ENCODE measurements at places on chromosomes 13 and 19. TPM values are rescaled to one million over a fixed set of nuclear protein-coding genes. Genes with fewer than 3 reads are reported as not detected.

PLD3 gene
- 207 TPM for total RNA-seq

GRCh38 chr13:67736646-67737420, 506.7 kb upstream of the PCDH9 start:
- DNase-seq: peak; percentile 52

ZNF829 gene
- total RNA-seq: 4.4 TPM

GRCh38 chr13:33285420-33286124, at the start of gene STARD13:
Gene STARD13 (minus strand): TSS chr13:33285755. CDS start chr13:33285638, 117 bp downstream.
- DNase-seq: peak; percentile 98

GRCh38 chr19:17677002-17677401, 11.2 kb downstream of the UNC13A start:
- DNase-seq: no peak

DNA sequence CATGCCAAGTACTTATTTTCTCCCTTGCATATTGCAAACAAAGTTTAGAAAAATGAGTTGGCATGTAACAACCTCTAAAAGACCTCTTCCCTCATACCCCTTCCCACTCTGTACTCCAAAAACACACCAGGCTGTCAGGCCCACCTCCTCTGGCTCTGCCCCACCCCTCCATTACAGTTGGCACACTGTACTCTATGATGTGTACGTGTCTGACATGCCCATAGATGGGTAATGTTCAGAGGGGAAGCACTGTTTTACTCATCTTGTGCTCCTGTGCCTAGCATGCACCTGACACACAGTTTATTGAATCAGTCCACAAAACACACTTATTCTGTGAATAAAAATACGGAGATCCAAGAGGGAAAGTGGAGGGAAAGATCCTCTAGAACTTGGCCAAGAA, 45.6 kb downstream of the SERPINE3 start:
- no peak for DNase-seq

DNA sequence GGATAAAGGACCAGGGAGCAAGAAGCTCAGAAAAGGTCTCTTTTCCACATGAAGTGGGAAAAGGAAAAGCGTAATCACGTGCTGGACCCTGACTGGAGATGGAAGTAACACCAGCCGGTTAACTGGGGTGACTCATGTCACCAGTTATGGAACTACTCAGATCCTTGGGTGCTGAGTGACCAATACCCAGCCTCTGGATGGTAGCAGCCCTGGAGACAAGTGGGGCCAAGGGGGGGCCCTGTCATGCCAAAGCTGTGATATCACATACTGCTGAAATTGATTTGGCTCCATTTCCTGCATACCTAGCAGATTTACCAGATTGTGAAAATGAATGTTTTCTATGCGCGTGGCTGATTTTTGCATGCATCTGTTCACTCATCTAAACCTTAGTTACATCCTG, 158.9 kb downstream of the ZIC5 start:
- peak; percentile 23 for DNase-seq

TIMM50 gene
- total RNA-seq: 52.4 TPM

DNA sequence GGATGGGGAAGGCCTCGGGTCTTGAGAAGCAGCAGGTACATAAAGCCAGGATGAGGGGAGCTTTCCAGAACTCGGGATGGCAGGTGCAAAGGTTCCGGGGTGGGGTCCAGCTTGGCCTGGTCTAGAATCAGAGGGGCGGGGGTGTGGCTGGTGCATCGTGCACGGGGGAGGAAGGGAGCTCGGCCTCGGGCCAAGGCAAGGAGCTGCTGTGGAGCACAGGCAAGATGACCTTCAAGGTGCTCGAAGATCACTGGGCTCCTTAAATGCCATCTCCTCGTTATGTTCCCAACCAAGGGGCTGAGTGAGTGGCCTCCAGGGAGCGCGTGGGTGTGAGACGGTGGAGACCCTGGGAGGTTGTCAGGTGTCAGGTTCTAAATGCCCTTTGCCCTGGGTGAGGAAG, 16.1 kb upstream of the SIGLEC11 start:
- DNase-seq: no peak

DNA sequence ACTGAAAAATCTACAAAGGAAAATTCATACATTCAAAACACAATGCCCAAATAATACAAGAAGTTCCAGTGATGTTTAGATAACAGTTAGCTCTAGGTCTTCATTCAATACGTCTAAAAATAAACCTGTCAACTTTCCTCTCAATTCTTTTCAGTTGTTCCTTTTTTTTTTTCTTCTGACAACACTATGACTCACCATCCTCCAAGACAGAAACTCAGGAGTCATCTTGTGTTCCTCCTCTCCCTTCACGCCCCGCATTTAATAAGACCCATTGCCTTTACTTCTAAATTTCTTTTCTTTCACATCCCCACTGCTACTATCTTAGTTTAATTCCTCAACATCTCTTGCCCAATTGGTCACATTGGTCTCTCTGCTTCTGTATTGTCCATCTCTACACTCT, 759.9 kb downstream of the GPC5 start:
- no peak for DNase-seq

- DNase-seq: no peak
Measured at GRCh38 chr19:4504891-4505569, 13.3 kb downstream of the PLIN4 start.

- no peak for DNase-seq
Measured at GRCh38 chr13:31433207-31433606, 233.4 kb downstream of the B3GLCT start.

GRCh38 chr13:30985637-30986205, 53.3 kb downstream of the TEX26 start:
- DNase-seq: no peak

DNA sequence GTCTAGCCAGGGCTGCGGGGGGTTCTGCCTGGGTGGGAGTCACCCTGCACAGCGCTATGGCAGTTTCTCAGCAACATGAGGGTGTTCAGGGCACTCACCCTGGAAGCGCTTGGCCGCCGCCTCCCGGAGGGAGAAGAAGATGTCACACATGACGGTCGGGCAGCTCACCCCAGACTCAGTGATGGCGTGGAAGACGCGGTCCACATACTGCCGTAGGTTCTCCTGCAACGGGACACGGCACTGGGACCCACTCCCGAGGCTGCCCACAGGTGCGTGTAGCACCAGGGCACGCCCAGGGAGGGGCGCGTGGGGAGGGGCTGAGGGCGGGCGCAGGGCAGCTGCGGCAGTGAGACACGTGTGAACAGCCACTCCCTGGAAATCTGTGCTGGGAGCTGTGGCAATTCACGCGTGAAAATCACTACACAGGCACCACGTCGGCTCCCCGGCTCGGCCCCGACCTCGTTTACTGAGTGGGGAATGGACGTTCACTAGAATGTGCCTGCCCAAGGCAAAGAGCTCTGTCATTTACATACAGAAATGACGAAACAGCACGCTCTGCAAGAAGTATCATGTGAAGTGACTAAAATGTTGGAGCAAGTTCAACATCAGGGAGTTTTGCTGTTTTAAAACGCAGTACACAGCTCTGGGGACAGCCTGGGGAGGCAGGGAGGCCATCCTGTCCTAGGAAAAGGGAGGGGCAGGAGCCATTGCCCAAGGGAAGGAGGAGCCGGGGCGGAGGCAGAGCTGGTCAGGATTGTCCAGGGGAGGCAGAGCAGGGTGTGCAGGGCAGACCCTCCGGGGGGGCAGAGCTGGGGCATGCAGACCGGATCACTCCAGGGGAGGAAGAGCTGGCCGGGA, 41.5 kb upstream of the C13orf46 start:
- DNase-seq: no peak

RDH8 gene
- not detected for total RNA-seq

DNA sequence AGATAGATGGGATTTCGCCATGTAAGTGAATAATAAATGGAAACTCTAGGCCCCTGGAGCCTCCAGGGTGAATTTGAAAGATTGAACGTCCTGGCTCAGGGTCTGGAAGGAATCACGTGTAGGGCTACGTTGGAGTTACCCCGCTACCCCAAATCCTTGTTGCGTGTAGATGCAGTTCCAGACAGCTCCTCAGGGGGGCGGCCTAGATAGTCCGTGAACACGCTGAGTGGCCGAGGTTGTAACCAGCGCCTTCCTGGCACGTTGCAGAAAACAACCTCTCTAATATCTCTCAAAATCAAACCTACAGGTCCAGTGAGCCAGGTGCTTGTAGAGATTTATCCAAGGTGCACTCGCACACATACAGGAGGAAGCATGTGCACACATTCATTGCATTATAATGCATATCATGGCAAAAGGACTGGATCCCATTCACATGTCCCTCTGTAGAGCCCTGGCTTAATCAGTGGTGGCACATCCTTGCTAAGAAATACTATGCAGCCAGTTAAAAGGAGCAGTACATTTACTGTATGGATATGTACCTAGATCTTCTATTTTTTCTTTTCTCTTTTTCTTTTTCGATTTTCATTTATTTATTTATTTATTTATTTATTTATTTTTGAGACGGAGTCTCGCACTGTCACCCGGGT, 2.5 kb upstream of the KEAP1 start:
- DNase-seq: peak; percentile 70

CGB2 gene
- total RNA-seq: not detected

SELENOV gene
- total RNA-seq: not detected

CEBPA gene
- 7.1 TPM for total RNA-seq

FPR1 gene
- total RNA-seq: 16.6 TPM

DNA sequence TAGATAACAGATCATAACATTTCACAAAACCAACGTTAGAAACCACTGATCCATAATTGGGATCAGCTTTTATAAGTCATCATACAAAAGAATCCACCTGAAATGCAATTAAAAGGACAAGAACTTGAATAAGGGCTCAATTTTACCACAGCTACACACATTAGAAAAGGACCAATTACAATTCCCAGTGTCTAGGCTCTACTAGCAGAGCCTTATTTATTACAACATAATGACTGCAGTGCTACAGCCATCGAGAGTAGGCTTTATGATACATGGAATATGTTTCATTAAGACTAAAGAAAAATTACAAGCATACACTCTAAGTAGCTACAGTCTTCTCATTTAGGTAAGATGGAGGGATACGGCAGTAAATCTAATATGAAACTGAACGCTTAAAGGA, 2.9 kb downstream of the RBM26 start:
- DNase-seq: no peak

TUBB4A gene
- 4.4 TPM for total RNA-seq

- DNase-seq: peak; percentile 19
Measured at GRCh38 chr19:46678110-46678732, 17.2 kb upstream of the DACT3 start.

PKN1 gene
- 103 TPM for total RNA-seq

GRCh38 chr19:3543150-3544057, 4.4 kb downstream of the TEKTIP1 start:
- DNase-seq: no peak

GRCh38 chr13:91868351-91868750, 469.9 kb downstream of the GPC5 start:
- no peak for DNase-seq

OSCAR gene
- 5.1 TPM for total RNA-seq
